Naive thymus-derived CD8-positive, alpha-beta T cell (primary cell): ENCODE measurements at places on chromosomes 11 and 22.

DNA sequence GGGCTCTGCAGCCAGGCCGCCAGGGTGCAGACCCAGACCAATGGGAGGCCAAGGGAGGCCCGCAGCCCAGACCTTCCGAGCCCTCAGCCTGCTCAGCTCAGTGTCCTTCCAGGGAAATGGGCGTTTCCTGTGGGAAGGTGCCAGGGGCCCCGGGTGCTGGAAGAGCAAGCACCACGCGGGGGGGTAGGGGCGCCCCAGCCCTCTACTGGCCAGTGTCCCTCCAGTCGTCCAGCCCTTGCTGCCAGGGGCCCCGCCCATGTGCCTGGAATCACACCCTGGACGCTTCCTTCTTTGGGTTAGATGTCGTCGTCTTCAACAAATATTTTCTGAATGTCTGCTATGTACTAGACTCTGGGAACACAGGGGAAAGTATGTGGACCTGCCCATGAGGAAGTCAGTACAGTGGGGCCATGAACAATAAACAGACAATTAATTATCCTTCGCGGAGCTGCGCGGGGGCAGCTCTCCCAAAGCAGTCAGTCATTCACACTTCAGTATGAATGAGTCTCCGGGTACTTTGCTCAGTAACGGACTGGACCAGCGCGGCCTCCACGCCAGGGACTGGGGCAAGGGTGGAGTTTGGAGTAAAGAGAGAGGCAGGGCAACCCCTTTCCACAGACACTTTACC is 60.2 kb downstream of the CDKN1C start:
- DNase-seq, result no peak

GRCh38 chr11:124801636-124802312 is 1.6 kb upstream of the MSANTD2 start:
- no peak for DNase-seq

- DNase-seq, result no peak
Measured at GRCh38 chr11:72844356-72844755, 30.1 kb downstream of the ATG16L2 start.

- no peak for DNase-seq
Measured at GRCh38 chr11:94749369-94749768, 18.8 kb upstream of the AMOTL1 start.

- DNase-seq, result no peak
Measured at GRCh38 chr11:116035977-116036376, 531.8 kb upstream of the CADM1 start.

- no peak for DNase-seq
Measured at GRCh38 chr11:116459185-116460045, 313.4 kb downstream of the BUD13 start.

- no peak for DNase-seq
Measured at GRCh38 chr11:20075627-20076026, 84.6 kb downstream of the DBX1 start.

DNA sequence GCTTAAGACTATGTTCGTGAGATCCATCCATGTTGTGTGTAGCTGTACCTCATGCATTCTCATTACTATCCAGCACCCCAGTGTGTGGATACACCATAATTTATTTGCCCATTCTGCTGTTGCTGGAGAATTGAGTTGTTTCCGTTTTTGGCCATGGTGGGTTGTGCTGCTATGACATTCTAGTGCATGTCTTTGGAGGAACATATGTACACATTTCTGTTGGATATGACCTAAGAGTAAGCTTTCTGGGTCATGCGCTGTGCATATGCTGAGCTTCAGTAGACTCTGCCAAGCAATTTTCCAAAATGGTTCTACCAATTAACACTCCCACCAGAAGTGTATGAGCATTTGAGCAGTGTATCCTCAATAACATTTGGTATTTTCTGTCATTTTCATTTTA is 316.6 kb downstream of the MIAT start:
- DNase-seq, result no peak

- DNase-seq, result peak; percentile 62
Measured at GRCh38 chr11:114179234-114179941, 116.8 kb upstream of the NNMT start.

GRCh38 chr11:27233654-27234042 is 129.4 kb downstream of the CCDC34 start:
- DNase-seq, result no peak

GRCh38 chr11:103619938-103620337 is 416.5 kb upstream of the DDI1 start:
- DNase-seq, result no peak

DNA sequence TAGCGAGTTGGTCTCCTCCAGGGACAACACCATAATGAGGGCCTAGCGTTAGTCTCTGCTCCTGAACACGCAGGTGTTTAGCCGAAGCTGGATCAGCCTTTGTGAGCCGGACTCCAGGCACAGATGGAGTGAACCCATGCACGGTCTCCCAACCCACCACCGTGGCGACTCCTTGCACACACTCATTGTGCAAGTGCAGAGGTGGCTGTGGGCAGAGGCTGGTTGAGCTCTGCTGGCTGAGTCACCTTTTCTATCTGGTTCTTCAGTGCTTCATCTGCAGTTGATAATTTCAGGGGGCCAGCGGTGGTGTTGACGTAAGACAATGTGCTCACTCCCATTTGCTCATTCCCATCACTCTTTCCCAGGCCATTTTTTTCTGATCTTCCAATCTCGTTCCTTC is 72.1 kb upstream of the SLC22A12 start:
- no peak for DNase-seq

GRCh38 chr11:45428541-45429230 is 142.5 kb upstream of the SYT13 start:
- DNase-seq, result no peak
